ENCODE measurements at places on chromosomes 5 and 9.

GRCh38 chr9:115759426-115759825, 394.2 kb upstream of the PAPPA start:
- no peak for DNase-seq

- no peak for DNase-seq
Measured at GRCh38 chr9:76921165-76921564, 15.3 kb upstream of the PRUNE2 start.

DNA sequence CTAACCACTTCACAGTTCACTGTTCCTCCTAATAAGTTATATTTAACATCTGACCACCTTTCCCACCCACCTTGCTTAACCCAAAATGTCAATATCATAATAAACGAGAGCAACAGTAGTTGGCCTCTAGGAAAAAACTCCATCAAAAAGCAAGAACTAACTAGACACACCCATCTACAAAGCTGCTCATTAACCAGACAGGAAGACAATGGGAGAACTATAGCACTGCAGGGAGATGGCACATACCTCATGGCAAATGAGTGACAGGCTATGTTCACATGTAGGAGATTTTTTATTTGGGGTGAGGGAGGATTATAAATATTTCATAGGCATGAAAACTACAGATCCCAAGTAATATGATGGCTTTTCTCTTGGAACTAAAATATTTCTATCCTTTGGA, 23.6 kb upstream of the CDK5RAP2 start:
- DNase-seq: no peak

- no peak for DNase-seq
Measured at GRCh38 chr5:140513124-140513523, 34.3 kb upstream of the EIF4EBP3 start.

- DNase-seq: no peak
Measured at GRCh38 chr9:71136696-71137095, 15.3 kb upstream of the TRPM3 start.

DNA sequence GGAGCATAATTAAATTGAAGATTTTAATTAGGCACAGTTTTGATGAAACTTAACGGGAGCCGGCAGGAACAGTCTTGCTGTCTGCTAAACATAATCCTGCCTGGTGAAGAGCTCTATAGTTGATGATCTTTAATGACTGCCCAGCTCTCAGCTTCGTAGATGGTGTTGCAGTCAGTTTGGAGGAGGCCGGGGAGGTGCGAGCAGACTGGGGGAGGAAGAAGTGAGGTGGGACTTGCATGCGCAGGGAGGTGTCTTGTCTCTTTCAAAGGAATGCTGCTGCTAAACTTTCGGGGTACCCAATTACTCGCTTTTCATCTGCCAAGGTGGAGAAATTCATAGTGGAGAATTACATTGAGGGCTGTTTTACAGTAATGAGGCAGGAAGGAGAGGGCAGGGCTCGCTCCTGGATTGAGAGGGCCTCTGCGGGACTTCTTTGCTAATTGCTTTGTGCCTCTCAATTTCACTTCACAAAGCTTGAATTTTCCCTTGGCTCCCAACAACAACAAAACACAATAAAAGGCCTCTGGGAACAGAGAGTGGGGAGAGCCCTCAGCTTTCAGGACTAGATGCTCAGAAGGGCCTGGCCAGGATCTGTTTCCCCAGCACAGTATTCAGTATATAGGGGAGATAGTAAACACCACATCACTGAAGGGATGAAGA, 257.9 kb upstream of the ADRA1B start:
- no peak for DNase-seq

GRCh38 chr9:91407580-91408318, 15.9 kb downstream of the NFIL3 start:
- DNase-seq: no peak
